Stimulated activated CD8-positive, alpha-beta memory T cell treated with anti-CD3 and anti-CD28 coated beads, Interleukin-2, amount 100 ng/mL, for 1 hour (primary cell): ENCODE measurements at places on chromosomes 2 and 18.

GRCh38 chr2:21480162-21480561 is 356.4 kb downstream of the TDRD15 start:
- DNase-seq: no peak

DNA sequence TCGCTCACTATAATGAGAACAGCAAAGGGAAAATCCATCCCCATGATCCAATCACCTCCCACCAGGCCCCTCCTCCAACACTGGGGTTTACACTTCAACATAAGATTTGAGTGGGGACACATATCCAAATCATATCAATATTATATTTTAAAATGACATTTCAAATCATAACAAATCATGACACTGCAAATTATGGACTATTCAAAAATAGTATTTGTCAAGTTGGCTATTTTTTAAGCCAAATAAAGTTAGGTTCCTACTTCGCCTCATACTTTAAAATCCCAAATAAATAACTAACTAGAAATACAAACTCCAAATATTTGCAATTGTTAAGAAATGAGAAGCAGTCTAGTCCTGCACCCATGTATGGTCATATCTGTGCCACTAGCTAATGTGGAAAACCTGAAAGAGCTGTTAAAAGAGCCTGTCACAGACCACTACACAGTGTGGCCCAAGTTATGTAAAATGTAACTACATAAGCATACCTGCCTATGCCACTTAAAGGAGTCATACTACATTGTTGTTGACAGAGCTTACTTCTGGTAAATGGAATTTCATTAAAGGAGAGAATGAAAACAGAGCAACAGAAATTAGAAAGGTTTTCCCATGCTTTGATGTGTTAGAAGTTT is 334.7 kb upstream of the GULP1 start:
- DNase-seq: no peak

DNA sequence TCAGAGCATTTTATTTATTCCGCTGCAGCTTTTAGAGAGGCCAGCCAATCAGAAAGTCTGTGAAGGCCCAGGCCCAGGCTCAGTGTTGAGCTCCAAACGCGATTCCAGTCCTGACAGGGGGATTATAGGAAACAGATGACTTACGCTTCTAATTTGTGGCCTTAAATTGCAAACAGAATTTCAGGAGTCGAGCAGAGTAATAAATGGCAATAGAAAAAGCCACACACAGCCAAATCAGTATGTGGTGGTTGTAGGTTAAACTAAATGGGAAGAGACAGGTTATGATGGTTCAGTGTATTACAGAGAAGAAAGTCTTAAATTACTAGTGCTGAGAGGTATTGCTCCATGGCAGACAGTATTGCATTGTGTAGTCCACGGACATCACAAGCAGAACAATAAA is 131.0 kb upstream of the ZEB2 start:
- no peak for DNase-seq

GRCh38 chr2:46259777-46260168 is 37.4 kb upstream of the EPAS1 start:
- DNase-seq: no peak
